ENCODE measurements at places on chromosomes 4 and X.
A peak's percentile ranks its signal among the peaks of the same experiment; 100 is the strongest.

GRCh38 chr4:10898072-10898471 lies 213.5 kb upstream of the CLNK start:
- DNase-seq, result no peak

GRCh38 chr4:108466936-108467902 lies 153.2 kb upstream of the RPL34 start:
- DNase-seq, result no peak

GRCh38 chr4:20251031-20251795 lies 492 bp upstream of the SLIT2 start:
- DNase-seq, result no peak

GRCh38 chr4:146846882-146847281 lies 98.8 kb downstream of the TTC29 start:
- DNase-seq, result no peak

GRCh38 chr4:184473499-184474262 lies 669 bp downstream of the IRF2 start:
- no peak for DNase-seq

DNA sequence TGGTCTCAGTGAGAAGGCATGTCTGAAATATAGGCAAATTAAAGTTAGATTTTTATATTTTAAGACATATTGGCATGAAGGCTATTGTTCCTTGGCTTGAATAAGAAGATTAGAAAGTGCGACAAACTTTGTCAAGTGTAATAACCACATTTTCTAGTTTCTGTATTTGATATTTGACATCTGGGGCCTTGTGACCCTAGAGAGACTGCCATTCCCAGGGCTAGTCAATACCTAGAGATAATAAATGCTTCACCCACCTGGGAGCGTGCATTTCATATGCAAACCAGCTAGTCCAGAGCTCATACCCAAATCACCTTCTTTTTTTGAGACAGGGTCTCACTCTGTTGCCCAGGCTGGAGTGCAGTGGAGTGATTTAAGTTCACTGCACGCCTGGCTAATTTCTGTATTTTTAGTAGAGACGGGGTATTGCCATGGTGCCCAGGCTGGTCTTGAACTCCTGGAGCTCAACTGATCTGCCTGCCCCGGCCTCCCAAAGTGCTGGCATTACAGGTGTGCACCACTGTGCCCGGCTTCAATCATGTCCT lies 62.6 kb downstream of the COQ2 start:
- DNase-seq, result no peak

- DNase-seq, result no peak
Observed at GRCh38 chr4:20623939-20624338, 76.3 kb upstream of the PACRGL start.

DNA sequence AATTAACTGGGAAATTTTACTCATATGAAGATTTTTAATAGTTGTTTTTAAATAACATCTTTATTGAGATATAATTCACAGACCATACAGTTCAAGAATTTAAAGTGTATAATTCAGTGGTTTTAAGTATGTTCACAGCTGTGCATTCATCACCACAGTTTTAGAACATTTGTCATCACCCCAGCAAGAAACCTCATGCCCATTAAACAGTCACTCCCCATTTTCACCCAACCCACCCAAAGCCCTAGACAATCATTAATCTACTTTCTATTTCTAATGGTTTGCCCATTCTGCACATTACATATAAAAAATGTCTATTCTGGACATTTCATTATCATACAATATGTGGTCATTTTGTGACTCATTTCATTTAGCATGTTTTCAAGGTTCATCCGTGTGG lies 2.8 kb downstream of the UPRT start:
- DNase-seq, result no peak

DNA sequence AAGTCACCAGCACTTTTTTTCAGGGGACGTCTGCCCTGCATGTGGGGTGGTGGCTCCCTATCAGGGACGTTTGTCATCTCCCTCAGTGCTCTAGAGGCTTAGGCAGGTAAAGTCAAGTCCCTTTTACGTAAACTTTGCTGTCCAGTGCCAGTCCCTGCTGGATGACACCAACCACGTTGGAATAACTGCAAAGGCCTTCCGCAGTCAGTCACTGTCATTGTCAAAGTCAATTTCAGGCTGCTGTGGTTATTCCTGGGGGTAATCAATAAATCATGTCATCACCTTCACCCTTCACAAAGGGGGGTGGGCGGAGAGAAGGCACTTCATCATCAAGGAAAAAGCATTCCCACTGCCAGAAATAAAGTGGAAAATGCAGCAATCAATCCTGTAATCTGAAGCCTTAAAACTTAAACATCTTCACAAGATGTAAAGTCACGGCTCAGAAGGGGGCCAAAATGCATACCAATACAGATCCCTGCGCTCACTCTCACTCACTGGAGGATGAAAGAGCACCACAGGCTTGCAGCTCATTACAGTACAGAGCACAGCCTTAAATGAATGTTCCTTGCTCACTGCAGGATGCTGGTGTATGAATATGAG lies 56.2 kb downstream of the CLDN22 start:
- no peak for DNase-seq

GRCh38 chr4:165190591-165191347 lies 16.6 kb upstream of the KLHL2 start:
- DNase-seq, result no peak

DNA sequence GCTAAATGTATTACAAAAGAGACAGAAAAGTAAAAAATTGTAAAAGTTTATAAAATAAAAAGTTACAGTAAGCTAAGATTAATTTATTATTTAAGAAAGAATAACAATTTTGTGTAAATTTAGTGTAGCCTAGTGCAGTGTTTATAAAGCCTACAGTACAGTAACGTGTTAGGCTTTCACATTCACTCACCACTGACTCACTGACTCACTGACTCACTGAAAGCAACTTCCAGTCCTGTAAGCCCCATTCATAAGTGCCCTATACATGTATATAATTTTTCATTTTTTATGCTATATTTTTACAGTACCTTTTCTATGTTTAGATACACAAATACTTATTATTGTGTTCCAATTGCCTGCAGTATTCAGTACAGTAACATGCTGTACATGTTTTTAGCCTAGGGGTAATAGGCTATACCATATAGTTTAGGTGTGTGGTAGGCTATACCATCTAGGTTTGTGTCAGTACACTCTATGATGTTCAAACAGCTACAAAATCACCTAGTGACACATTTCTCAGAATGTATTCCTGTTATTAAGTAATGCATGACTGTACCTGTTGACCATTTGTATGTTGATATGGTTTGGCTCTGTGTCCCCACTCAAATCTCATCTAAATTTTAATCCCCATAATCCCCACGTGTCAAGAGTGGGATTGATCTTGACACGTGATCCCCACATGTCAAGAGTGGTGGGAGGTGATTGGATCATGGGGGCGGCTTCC lies 57.9 kb downstream of the CFAP299 start:
- DNase-seq, result no peak

DNA sequence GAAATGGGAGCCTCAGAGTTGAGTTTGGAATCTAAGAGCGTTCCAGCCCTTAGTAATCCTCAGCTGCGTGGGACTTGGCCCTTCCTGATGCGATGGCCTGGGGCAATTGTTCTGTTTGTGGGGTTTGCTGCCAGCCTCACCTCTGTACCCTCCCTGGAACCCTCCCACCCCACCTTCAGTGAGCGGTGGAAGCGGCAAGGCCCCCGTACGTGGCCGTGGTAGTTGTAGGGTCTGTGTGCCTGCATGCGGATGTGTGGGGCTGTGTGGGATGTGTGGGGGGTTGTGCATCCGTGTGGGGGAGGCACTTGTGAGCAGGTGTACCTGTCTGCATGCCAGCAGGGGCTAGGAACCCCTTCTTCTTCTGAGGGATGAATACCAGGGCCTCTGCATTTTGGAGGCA lies 65.4 kb upstream of the ADRA2C start:
- DNase-seq, result no peak

DNA sequence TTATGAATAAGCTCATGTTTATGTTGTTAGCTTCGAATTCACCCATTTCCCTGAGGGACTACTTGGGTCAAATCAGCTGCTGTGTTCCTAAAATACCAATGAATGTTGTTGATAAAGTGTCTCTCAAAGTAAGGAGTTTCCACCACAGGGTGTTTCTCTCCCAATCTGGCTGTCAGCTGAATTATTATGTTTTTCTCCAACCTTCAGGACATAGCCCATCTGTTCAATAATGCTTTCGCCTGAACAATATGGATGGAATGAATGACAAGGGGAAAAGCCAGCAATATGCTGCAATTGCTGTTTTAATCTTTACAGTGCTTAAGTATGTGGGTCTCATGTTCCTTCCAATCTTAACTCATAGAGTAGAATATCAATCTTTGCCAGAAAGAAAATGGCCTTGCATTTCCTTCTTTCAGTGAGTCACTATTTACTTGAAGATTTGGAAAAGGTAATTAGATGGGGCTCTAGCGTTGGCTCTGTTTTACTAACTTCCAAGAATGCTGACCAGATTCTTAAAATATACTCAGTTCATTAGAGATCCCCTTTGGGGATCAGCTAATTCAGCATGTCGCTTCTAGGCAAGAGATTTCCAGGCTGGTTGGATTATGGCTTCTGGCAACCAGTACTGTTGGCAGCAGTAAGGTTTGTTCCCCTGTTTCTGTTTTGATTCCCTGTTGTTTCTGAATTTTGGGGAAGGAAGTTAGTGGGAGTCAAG lies 410.5 kb downstream of the PPP3CA start:
- no peak for DNase-seq

DNA sequence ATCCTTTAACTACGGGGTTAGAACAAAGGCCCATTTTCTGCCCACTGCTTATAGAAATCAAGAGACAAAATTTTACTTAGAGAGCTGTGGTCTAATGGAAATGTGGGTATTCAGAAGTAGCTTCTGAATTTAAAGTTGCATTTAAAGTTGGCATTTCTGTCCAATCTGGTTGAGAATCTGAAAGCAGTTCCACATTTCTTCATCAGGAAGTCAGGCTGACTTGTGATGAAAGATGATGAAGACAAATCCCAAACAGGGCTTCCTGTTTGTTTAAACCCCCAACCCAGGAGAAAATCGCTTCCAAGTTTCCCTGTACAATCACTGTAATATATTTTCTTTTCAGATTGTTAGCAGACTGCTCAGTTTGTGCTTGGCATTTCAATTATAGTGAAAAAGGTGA lies 345.3 kb downstream of the SPRY1 start:
- no peak for DNase-seq

DNA sequence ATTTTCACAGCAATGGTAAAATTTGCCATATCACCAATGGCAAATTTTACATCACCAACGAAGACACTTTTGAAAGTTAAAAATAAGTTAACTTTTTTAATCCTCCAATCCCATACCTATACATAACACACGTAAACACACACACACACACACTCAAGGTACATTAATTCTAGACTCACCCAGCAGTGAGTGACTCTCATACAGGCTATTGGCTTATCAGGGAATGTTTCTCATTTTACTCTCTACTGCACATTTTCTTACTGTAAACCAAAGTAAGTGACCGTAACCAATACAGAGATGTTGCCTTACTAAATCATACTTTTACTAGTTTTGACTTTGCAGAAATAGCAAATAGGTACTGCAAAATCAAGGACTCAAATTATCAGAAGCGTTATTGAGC lies 2.3 kb downstream of the VEGFC start:
- no peak for DNase-seq

DNA sequence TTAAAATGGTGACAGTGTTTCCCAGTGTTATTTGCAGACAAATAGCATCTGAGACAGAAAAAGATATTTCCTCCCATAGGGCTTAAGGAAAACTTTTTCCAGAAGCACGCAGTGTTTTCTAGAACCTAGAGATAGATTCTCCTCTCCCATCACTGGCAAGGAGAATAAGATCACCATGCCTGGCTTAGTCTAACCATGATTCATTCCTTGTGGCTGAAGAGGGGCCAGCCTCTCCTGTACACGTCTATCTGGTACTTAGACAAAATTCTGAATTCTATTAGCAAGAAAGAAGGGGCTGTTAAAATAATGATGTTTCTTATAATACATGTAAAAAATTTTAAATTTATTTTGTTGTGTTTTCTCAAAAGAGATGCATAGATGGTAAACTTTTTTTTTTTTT lies 296.1 kb upstream of the LDB2 start:
- DNase-seq, result no peak

- no peak for DNase-seq
Observed at GRCh38 chrX:136055651-136056221, 70.5 kb downstream of the SLC9A6 start.

GRCh38 chr4:11765849-11766453 lies 337.3 kb upstream of the HS3ST1 start:
- no peak for DNase-seq

DNA sequence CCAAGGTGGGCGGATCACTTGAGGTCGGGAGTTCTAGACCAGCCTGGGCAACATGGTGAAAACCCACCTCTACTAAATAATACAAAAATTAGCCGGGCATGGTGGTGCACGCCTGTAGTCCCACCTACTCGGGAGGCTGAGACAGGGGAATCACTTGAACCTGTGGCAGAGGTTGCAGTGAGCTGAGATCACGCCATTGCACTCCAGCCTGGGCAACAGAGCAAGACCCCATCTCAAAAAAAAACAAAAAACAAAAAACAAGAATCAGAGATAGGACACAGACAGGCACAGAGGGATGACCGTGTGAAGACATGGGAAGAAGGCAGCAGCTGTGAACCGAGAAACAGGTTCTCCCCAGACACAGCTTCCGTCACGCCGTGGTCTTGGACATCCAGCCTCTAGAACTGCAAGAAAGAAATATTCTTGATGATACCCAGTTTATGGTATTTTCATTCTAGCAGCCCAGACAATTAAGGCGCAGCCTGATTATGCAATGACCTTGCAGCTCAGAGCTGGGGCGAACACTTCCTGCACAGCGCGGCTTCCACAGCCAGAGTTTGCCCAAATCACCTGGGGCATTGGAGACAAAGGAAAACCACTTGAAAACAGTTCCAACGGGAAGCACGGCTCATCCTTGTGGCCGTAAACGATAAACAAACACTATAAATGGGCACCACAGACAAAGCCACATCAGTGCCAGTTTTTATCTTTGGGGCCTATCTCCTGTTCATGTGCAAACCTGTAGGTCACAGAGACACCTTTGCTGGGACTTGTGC lies 4.2 kb upstream of the ARSD start:
- DNase-seq, result no peak

- no peak for DNase-seq
Observed at GRCh38 chrX:12771445-12772069, 19.7 kb upstream of the PRPS2 start.

GRCh38 chrX:118116713-118117550 lies at the start of gene KLHL13:
KLHL13 (minus strand) TSS chrX:118116810; CDS start chrX:118028473, 88,337 bp downstream.
- peak; percentile 18 for DNase-seq

- no peak for DNase-seq
Observed at GRCh38 chr4:2482693-2483092, 13.8 kb downstream of the RNF4 start.

Data from D721Med (cell line).